ENCODE measurements at places on chromosomes 1 and 21.

DNA sequence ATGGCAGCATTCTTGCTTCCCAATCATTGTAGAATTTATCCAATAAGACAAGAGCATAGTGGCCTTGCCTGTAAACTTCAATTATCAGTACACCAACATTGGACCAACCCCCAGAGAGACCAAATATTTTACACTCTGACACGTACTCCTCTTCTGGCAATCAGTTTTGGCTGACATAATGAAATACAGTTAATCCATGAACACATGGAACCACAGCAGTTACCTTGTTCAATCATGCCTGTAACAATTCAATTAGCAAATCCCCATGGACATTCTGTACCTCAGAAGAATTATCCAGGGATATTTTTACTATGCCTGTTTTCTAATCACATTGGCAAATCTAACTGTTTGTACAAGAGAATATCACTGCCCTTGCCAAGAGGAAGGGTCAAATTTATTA is 2162.0 kb downstream of the MRPL39 start:
- DNase-seq, result no peak

DNA sequence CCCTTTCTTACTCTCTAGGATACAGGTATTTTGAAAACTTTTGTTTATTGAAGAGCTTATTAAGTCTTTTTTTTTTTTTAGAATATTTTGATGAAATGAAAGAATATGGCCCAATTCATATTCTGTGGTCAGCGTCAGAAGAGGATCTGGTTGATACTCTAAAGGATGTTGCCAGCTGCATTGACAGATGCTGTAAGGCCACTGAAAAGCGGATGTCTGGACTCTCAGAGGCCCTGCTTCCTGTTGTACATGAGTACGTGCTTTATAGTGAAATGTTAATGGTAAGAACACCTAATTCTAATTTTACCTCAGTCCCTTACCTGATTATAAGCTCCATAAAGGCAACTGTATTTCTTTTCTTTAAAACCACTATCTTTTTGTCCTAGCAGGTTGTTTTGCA is 37.1 kb downstream of the SNX7 start:
- DNase-seq, result no peak

DNA sequence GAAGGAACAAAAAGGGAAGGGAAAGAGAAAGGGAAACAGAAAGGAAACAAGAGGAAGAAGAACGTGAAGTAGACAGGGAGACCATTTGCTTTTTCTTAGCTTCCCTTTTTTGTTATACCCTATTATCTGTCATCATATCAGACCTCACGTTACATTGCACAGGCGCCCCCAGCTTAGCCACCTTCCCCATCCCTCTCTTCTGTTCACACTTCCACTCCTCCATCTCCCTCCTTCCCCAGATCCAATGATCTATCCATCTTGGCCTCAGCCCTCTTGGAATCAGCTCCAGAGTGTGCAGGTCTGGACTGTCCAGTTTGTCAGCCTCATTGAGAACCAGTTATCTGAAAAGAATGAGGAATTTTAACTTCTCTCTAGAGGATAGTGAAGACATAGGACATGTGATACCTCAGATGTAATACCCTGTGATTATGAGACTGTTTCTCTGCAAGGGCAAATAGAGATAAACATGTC is 101.1 kb upstream of the ERRFI1 start:
- DNase-seq, result no peak

DNA sequence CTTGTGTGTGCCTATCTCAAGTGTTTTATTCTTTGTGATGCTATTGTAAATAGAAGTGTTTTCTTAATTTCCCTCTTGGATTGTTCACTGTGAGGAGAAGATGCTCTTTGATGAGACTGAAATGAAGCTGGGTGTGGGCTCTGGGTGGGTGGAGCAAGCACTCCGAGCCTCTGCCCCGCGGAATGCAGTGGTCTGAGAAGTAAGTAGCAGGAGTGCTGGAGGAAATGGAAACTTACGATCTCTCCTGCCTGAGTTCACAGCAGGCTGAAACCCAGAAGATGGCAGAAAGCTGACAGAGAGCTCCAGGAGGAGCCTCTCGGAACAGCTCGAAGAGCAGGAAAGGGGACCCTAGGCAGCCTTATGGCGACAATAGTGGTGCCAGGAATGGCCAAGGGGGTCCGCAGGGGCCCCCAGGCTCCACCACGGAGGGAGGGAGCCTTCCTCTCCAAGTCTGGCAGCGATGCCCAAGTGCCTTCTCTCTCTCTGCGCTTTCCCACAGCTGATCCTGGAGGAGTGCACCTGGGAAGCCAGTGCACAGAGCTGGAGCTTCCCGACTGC is 126.8 kb upstream of the COL6A1 start:
- no peak for DNase-seq

DNA sequence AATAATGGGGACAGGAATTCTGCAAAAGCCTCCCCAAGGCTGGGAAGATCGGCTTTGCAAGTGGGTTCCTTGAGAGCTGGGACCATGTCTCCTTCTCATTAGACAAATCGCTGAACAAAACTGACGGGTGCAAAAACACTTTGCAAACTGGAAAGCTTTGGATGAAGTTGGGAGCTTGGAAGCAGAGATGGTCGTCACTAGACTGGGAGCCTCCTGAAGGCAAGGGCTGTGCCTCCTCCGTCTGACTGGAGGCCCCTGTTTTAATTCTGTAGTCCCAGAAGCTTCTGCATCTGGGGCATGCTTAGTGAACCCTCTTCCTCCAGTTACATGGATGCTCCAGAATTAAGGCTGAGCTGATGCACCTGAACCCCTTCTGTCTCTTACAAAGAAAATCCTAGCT is 82.3 kb upstream of the IFFO2 start:
- DNase-seq, result no peak

DNA sequence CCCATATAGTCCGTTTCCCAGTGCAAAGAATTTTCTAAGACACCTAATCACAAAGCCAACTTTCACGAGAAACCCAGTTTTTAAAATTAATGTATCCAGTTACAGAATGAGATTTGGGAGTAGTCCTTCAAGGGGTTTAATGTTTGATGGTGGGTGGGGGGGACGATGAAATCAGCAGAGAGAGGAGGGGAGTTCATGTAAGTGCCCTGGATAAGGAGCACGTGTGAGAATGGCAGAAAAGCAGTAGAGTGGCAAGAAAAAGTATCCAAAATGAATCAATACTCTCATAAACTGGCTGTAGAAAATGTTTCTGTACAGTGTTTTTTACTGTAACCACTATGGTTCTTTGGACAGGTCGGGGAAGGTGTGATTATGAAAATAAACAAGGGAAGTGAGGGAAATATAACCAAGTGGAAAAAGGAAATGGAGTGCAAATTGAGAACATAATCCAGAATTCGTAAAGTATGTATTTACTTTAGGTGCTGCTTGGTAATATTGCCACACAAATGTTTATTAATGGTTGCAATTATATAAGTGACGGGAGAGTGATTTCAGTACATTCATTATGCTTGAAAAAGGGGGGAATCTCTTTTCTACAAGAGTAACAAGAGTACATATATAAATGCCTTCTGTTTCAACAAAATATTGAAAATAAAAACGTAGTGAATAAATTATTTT is 118.7 kb upstream of the RRP15 start:
- no peak for DNase-seq

- DNase-seq, result no peak
These were observed 31.7 kb upstream of the KHDRBS1 start for GRCh38 chr1:31981972-31982371.

DNA sequence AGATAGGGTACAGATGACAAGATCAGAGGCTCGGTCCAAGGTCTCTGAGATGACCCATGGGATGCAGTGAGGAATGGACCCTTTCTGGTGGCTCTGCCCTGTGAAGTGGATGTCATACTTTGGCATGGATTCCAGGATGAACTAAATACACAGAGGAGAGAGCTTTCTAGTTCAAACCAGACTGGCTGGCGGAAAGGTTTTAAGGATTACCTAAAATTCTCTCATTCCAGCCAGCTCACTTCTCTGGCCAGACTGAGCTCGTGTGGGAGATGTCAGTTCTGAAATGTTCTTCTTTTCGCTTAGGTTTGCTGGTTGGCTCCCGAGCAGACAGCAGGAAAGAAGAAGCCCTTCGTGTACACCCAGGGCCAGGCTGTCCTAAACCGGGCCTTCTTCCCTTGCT is 6.2 kb downstream of the RNPEP start:
- DNase-seq, result no peak

GRCh38 chr21:46108827-46109312 is 11.0 kb downstream of the COL6A2 start:
- DNase-seq, result peak; percentile 4

- no peak for DNase-seq
These were observed 418.9 kb upstream of the PRMT6 start for GRCh38 chr1:106637566-106637965.

- DNase-seq, result peak; percentile 21
These were observed 23.6 kb upstream of the DNM3 start for GRCh38 chr1:171817511-171818265.

DNA sequence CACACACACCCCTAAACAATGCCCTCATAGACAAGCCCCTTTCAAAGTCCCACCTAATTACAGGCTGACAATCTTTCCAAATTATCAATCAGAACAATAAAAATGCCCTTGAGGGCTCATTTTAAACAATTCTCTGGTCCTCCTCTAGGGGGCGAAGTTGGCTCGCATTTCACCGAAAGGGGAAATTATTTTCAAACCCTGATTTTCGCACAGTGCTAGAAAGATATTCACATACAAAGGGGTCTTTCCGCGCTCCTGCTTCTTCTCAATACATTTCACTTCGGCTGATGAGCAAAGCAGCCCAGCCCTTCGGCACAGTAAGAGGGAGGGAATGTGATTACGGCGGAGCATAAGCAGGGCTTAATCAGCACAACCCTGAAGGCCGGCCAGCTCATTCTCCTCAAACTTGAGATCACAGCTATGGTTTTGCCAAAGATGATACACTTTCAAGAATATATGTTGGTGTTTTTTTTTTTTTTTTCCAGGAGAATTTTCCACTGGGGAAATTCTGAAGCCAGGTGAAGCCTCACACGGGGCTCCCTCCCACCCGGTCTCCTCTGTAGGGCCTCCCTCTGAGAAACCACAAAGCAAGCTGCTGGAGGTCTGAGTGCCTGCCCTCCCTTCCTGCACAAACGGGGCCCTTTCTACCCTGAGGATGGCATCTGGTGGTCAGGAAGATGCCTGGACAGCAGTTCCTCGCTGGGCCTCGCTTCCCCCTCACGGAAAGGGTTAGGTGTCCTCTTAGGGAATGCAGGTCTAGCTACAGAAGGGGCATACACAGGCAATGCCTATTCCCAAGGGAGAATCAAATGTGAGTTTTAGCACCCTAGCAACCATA is 66.9 kb downstream of the GNG12 start:
- DNase-seq, result peak; percentile 50

DNA sequence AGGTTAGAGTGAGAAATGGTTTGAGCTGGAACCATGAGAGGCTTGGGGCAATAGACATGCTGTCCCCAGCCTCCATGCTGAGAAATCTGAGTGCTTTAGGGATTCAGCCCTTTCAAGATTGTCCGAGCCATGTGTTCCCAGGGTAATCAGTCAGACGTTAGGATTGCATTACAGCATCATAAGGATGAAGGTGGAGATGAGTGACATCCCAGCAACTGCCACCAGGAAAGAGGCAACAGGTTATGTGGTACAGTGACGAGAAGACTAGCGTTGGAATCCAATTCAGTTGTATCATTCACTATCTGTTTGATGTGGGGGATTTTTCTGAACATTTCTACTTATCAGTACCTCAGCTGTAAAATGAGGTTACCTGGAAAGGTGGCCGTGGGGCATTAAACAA is 1.7 kb downstream of the CAMK1G start:
- DNase-seq, result no peak

- DNase-seq, result no peak
These were observed 72.1 kb upstream of the SIM2 start for GRCh38 chr21:36626791-36627190.

DNA sequence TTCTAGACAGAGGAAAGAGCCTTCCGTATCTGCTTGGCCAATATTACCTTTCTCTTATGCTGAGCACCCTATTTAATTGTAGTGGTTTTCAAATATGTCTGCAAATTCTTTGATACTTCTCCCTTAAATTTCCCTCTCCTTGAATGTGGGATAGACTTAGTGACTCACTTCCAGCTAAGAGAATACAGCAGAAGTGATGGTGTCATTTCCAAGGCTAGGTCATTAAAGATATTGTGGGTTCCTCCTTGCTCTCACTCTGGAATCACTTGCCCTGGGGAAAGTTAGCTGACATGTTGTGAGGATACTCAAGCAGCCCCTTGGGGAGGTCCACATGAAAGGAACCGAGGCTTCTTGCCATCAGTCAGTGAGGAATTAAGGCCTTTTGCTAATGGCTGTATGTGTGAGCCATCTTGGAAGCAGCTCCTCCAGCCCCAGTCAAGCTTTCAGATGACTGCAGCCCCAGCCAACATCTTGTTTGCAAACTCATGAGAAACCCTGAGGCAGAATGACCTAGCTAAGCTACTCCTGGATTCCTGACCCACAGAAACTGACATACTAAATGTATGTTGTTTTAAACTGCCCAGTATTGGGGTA is 8.1 kb upstream of the CITED4 start:
- no peak for DNase-seq

GRCh38 chr1:147892731-147893214 is 9.8 kb upstream of the GJA8 start:
- peak; percentile 44 for DNase-seq

DNA sequence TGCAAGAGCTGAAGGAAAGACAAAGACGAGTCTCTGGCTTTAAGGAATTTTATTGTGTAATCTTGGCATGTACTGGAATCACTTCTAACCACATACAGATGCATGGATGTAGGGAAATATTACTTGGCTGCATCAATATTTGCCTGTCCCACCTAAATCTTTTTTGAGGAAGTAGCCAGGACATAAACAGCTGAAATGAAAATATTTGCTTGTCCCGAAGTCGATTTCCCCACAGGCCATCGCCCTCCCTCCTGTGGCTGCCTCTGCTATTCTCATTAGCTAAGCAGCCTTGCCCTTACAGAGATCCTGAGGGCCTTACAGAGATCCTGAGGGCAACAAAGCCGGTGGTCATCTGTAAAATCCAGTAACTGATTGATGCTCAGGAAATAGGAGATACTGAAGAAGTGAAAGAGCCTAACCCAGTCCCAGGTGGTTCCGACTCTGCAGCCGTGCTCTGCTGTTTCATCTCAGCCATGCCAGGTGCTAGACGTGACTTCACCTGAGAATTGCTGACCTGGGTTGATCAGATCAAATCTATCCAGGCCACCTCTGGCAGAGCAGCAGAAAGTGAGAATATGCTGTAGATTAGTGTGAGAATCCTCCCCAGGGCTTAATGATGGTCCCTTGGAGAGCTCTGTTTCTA is 25.5 kb downstream of the MAN1C1 start:
- DNase-seq, result no peak

- DNase-seq, result peak; percentile 11
These were observed 13.6 kb downstream of the PCNX2 start for GRCh38 chr1:233281711-233282581.
